GM06990 (cell line): ENCODE measurements at places on chromosomes 11 and 22.

GRCh38 chr11:62879235-62879978 is 1.3 kb upstream of the SLC3A2 start:
- no peak for DNase-seq

GRCh38 chr11:115144914-115145313 is 359.3 kb downstream of the CADM1 start:
- no peak for DNase-seq

- no peak for DNase-seq
These were observed 8.2 kb upstream of the MICAL3 start for GRCh38 chr22:18032455-18033101.

- no peak for DNase-seq
These were observed 153.2 kb upstream of the NARS2 start for GRCh38 chr11:78727816-78728215.

DNA sequence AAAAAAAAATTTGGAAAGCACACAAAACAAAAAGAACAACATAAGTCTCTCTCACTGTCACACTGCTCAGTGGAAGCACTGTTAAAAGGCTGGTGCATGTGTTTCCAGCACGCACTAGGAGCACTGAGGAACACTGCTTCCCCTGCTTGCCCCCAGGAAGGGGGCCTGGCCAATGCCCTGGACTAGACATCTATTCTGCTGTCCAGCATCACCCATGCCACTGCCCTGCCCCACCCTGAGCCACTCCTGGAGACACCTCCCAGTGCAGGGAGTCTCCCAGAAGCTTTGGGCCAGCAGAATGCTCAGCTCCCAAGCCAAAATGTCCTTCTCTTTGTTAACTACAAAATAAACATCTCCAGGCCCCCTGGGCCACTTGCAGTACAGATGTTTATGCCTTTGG is 49.7 kb upstream of the EMID1 start:
- no peak for DNase-seq

DNA sequence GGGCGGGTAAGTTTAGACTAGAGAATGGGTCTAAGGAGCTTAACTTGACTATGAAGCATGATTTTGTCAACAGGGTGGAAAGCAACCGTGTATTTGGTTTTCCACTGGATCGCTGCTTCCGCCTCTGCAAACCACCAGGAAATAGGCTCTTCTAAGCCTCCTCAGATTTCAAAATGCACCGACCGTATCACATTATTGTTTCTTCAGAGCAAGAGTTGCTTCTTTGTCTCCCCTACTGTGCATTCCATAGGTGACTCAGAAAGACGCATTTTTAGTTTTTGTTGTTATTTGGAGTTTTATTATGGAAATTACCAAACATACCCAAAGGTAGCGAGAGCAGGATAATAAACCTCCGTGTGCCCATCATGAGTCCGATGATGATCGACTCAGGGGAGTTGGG is 64.3 kb upstream of the RASD2 start:
- DNase-seq, result no peak

DNA sequence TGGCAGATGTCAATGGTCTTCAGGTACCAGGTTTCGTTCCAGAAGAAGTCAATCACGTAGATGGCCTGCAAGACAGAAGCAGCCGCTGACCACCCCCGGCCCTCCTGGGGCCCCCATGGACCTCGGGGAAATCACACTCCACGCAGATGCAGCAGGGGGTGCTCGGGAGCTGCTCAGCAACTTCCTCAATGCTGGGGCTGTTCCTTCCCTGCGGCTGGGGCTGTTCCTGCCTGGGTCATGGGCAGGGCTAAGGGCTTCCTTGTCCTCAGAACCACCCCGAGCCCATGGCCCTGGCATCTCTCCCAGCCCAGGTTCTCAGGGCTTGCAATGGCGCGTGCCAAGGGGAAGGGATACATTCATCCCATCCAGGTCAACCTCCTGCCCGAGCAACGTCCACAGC is 10.3 kb downstream of the DHCR7 start:
- DNase-seq, result no peak

DNA sequence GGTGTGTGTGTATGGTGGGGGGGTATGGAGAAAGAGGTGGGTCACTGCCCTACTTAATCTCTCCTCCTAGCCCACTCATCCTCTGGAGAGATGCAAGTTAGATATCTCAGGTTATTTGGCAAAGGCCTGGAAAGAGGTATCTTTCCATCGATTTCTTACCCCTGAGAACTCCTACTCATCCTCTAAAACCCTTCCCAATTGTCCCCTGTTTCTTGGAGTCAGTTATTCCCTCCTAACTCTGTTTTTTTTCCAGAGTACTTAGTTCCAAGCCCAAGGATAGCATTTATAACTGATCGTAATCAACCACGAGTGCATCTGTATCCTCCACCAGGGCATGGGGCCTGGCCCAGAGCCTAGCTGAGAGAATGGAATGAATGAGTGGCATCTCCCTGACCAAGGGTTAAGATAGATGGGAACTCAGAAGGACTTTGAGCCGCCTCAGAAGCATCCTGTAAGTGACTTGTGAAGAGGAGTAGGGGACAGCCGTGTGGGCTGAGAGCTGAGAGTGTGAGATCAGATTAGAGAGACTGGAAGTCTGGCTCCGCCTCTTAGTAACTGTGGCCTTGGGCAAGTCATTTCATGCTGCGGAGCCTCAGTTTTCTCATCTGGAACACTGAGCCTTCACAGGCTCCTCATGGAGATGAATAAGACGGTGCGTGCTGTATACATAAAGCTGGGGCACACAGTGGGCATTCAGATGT is 16.2 kb downstream of the CD6 start:
- no peak for DNase-seq

DNA sequence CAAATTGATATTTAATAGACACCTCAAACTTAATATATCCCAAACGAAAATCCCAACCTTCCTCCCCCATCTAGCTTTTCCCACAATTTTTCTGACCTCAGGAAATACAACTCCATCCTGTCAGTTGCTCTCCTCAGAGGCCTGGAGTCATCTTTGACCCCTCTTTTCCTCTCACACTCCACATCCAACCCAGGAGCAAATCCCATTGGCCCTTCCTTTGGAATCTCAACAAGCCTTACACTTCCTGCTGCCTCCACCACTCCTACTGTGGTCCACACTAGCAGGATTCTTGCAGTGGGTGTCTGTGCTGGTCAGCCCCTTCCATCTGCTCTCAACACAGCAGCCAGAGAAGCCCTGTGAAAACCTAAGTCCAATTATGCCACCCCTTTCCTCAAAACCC is 39.3 kb upstream of the RFPL3 start:
- no peak for DNase-seq

GRCh38 chr11:30091737-30092136 is 74.9 kb upstream of the KCNA4 start:
- no peak for DNase-seq

DNA sequence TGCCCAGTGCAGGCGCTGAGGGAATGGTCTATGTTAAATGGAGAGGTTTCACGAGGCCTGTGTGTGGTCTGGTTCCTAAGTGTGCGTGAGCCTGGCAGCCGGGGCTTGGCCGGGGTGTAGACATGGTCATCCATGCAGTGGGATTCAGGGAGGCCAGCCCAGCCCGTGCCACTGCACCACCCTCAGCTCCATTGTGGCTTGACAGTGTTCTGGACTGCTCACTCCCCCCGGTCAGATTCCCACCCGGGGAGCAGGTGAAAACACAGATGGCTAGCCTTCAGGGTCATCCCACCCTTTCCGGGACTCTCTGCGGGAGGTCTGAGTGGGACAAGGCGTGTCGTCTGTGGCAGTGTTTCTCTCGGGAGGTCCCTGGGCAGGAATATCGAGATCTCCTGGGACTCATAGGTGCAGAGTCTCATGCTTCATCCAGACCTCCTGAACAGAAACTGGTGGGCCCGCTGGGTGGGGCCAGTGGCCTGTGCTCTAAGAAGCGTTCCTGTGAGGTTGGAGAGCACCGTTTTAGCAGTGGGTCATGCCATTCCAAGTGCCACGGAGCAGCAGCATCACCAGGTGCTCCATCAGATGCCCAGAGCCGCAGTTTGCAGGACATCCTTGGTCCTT is 52.3 kb downstream of the ST14 start:
- DNase-seq, result no peak

- no peak for DNase-seq
These were observed 37.0 kb downstream of the NEAT1 start for GRCh38 chr11:65459552-65459951.

- DNase-seq, result no peak
These were observed 22.8 kb downstream of the NPAT start for GRCh38 chr11:108199446-108200321.

DNA sequence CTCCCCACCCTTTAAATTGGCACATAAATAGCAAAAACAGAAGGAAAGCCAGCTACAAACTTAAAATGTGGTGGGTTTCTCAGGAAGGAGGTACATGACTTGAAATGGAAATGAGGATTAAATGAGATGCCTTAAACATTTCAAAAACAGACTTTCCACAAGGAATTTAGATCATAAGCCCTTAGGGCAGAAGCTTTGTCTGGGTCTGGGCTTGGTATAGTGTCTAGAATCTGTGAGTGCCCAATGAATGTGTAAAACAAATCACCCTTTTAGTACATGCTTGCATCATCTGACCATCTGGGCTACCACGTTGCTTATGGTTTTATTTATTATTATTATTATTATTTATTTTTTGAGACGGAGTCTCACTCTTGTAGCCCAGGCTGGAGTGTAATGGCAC is 37.1 kb upstream of the CREB3L1 start:
- DNase-seq, result no peak

- DNase-seq, result no peak
These were observed 451.3 kb downstream of the TBC1D22A start for GRCh38 chr22:47213571-47214230.

- no peak for DNase-seq
These were observed 650.7 kb downstream of the FAM181B start for GRCh38 chr11:82082976-82083375.

DNA sequence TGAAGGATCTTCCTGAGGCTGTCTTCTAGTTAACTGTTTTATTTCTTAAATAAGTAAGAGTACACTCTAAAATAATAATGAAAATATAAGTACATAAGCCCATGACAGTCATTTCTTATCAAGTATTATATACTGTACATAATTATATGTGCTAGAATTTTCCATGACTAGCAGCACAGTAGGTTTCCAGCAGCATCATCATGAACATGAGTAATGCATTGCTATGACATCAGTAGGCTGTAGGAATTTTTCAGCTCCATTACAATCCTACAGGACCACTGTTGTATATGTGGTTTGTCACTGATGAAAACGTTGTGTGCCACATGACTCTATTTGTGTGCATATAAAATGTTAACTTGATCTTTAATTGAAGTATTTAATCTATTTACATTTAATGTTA is 22.0 kb downstream of the ZNF202 start:
- no peak for DNase-seq

- no peak for DNase-seq
These were observed 60.0 kb downstream of the MYO18B start for GRCh38 chr22:25802018-25802417.

DNA sequence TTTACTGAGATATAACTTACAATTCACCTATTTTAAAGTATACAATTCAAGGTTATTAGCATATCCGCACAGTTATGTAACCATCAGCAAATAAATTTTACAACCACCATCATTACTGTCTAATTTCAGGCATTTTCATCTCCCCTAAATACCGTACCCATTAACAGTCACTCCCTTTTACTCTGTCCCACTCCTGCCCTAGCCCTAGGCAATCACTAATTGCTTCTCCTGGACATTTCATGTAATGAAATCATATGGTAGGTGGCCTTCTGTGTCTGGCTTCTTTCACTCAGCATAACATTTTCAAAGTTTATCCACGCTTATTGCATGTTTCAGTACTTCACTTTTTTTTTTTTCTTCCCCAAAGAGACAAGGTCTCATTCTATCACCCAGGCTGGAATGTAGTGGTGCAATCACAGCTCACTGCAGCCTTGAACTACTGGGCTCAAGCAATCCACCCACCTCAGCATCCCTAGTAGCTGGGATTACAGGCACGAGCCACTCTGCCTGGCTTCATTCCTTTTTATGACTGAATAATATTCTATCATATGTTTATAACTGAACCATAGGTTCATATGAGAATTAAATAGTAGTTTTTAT is 61.4 kb upstream of the CHRM4 start:
- DNase-seq, result no peak

- no peak for DNase-seq
These were observed 434.4 kb downstream of the METTL15 start for GRCh38 chr11:28542561-28542960.
